Endothelial cell (in vitro differentiated cells): ENCODE measurements at places on chromosomes 13 and 19. TPM values are rescaled to one million over a fixed set of nuclear protein-coding genes. Genes with fewer than 3 reads are reported as not detected.

Gene CNN1
- 1.5 TPM for total RNA-seq

Gene DLEU7
- not detected for total RNA-seq

DNA sequence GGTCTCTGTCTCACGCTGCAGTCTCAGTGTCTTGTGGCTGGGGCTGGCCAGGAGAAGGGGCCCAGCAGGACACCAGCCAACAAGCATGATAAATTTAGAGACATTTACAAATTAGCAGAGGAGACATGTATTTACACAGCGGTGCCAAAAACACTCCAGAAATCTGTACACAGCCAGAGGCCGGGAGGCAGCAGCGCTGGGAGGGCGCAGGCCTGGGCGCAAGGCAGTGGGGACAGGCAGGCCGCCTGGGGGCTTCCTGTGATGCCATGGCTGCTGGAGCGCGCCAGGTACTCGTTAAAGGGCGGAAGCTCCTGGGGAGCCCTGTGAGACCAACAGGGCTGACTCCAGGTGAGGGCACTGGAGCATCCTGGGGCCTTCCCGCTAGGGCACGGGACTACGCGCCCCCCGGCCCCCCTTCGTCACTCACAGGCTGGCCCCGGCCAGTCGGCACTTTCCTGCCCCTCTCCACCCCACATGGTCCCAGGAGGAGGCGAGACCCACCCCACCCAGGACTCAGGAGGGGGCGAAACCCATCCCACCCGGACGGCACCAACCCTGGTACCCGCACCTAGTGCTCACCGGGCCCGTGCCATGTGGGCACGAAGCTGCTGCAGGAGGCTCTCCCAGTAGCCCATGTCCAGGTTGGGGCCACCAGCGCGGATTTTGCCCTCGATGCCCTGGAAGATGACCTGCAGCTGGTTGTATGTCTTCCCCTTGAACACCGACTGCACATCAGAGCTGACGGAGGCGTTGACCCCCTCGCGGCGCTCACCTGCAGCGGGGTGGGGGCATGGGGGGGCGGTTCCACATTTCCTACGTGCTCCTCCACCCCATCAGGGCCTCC lies 7.4 kb upstream of the TBXA2R start:
- no peak for DNase-seq

Gene SMAD9
- total RNA-seq: 0.26 TPM

DNA sequence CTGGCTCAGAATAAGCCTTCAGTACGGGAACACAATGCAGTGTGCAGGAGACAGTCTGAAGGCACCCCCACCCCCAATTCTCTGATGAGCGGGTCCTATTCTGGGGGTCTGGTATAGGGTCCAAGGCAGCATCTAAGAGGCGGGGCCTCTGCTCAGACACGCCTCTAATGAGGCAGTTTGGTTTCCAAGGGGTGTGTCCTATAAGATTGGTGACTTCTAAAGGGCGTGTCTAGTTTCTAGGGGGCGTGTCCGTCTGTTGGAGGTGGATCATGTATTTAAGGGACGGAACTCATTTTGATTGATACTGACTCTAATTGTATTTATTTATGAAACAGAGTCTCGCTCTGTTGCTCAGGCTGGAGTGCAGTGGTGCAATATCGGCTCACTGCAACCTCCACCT lies 8.7 kb downstream of the FIZ1 start:
- no peak for DNase-seq

- DNase-seq: no peak
These were observed 1707.9 kb upstream of the PRR20A start for GRCh38 chr13:55432814-55433213.
